ENCODE measurements at places on chromosomes 5 and 9. TPM values are rescaled to one million over a fixed set of nuclear protein-coding genes. Genes with fewer than 3 reads are reported as not detected.

INSL6 gene
- total RNA-seq = not detected

SEMA6A gene
- total RNA-seq = 325 TPM

ZNF300 gene
- 12.1 TPM for total RNA-seq

SPATA31D4 gene
- not detected for total RNA-seq

ALDH1A1 gene
- total RNA-seq = 4.6 TPM

SELENOP gene
- 121 TPM for total RNA-seq

CYLC2 gene
- not detected for total RNA-seq

DNA sequence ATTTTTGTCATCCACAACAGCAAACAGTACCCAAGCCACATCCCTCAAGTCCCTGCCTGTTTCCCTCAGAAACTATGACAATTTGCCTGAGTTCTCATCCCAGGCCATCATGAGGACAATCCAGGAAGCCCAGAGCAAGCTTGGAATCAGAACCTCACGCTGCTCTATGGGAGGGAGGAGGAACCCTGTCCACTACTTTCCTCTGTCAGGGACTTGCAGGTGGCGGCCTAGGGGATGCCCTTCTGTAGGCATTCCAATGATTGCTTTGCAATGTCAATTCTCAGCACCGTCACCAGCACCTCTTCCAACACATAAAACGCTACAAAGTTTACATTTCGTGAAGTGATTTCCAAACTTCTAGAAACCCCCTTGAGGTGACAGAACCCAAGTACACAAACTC lies 170.4 kb upstream of the FSTL4 start:
- peak; percentile 20 for DNase-seq

DNA sequence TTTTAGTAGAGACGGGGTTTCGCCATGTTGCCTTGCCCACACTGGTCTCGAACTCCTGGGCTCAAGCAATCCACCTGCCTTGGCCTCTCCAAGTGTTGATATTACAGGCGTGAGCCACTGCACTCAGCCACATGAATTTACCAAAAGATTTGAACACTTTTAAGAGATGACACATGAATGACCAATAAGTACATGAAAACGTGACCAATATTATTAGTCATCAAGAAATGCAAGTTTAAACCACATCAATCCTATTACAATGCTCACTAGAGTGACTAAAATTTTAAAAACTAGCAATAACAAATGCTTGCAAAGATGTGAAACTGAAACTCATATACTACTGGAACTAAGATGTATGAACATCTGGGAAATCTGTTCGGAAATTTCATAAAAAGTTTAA lies 54.3 kb downstream of the NR6A1 start:
- no peak for DNase-seq

- DNase-seq = no peak
Measured at GRCh38 chr5:36723912-36724311, 117.5 kb downstream of the SLC1A3 start.

DNA sequence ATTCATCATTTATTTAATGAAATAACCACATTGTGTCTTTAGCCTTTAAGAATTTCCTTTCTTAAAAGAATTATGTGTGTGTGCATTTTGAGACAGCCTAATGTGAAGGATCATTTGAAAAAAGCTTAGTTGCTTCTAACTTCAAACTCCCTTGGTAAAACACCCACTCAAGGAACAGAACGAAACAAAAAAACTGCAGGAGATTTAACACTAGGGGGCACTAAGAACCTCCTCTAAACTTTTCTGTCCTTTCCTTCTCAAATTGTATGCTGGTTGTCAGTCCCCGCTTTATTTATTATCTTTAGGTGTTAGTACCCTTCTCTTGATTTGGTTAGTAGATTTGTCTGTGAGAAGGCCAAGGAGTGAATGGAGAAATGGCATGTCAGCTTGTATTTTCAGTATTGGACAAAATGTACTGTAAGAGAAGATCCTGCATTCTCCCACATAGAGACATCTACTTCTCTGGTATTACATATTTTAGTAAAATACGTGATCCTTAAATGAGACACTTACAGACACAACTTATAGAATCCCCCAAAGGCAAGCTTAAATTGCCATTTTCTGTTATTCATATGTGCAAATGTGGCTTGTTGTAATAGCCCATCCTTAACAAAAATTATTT lies 229.7 kb downstream of the MRPS30 start:
- DNase-seq = no peak

DNA sequence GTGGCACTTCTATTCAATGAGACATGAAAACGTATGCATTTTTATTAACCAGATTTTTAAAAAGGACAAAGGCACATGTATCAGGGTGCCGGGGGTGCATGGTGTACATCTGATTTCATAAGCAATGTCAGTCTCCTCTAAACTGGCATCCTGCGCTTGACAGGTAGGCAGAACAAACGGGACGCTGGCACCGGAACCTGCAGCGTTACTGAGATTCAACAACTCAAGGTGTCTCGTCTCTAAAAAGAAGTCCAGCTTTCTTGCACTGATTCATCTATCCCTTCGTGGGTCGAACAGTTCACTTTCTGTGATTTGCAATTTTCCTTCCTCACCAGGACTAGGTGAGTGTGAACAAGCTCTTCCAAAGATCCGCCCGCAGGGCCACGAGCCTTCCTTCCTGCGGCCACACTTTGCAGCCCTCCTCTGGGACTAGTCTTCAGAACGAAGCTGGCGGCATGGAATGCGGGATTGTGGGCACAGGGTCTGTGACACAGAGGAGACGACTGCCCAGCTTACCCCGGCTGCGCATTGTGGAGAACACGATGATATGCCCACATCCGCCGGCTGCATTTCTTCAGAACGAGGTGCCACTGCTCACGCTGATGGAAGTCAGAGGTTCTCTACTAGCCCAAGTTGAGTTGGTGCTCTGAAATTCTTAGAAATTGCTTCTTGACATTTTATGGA lies 7.2 kb downstream of the SLC6A3 start:
- DNase-seq = peak; percentile 27

DNA sequence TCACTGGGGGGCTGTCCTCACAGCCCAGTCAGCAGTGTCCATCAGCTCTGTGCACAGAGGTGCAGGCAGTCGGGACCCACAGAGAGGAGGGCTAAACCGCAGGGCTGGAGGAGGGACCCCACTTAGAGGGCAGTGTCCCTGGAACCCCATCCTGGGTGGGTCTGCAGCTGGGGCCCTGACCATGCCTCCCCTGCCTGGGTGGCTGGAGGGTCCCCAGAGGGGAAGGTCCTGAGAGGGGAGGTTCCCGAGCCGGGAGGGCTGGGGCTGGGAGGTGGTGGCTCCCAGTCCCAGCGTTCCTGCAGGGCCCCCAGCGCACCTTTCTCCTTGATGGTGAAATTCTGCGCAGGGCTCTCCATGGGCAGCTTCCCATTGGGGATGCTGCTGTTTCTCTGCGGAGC lies 32.7 kb downstream of the EXOC3 start:
- no peak for DNase-seq

DNA sequence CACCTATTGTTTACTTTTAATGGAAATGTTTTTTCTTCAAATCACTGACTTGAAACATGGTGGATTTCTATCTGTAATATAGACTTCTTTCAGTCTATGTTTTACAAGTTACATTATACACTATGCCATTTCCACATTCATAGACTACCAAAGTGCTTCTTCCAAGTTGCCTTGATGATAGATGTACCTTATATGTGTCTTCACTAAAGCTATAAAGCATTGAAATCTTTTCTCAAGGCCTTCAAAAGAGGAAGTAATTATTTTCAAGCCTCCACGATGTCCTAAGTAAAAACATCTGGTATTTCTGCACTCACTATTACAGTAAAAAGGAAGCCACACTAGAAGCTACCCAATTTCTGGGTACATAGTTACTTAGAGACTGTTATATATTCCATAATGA lies 113.3 kb downstream of the FGF10 start:
- no peak for DNase-seq

DNA sequence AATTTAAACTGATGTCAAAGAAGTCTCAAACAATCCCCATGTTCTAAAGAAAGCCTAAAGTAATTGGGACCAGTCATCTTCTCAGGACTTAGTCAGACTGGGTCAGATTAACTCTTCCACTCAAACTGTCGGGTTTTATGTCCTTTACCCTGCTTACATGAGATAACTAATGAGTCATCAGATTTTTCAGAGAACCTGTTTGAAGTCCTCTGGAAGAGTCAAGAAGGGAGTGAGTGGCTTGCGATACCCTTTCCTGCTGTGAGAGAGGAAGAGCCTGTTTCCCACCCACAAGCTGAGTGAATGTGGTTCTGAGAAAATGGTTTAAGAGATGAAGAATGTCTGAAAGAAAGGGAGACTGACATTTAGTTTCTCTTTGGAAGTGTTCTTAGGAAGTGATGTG lies 1866.7 kb upstream of the C9orf72 start:
- no peak for DNase-seq

DNA sequence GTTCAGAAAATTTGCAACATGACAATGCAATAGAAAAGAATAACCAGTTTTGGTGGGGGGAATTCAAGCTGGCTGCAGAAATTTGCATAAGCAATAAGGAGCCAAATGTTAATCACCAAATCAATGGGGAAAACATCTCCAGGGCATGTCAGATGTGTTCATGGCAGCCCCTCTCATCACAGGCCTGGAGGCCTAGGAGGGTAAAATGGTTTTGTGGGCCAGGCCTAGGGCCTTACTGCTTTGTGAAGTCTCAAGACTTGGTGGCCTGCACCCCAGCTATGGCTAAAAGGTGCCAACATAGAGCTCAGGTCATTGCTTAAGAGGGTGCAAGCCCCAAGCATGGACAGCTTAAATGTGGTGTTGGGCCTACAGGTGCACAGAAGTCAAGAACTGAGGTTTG lies 29.7 kb upstream of the SLC36A1 start:
- peak; percentile 47 for DNase-seq

GRCh38 chr5:146041180-146041789 lies 64.1 kb downstream of the PLAC8L1 start:
- no peak for DNase-seq

- no peak for DNase-seq
Measured at GRCh38 chr5:61919920-61920319, 386.1 kb upstream of the KIF2A start.

- no peak for DNase-seq
Measured at GRCh38 chr9:123832176-123832575, 97.8 kb downstream of the DENND1A start.

GRCh38 chr5:66814146-66814991 lies 218.2 kb downstream of the MAST4 start:
- DNase-seq = peak; percentile 76

GRCh38 chr9:35905051-35905781 lies 786 bp upstream of the HRCT1 start:
- peak; percentile 59 for DNase-seq

DNA sequence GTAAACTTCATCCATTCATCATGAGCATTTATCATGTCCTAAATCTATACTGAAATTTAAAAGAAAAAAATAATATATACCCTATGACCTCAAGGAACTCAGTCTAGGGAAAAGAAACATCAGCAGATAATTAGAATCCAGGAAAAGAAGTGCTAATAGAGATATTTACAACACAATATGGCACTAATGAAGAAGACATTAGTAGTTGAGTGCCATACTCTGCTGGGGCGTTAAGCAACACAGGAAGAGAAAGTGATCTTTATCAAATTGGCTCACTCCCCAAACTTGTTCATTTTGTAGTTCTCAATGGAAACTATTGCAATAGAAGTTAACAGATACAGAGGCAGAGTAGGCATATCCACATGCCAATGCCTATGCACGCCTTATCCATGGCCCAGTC lies 27.5 kb downstream of the GABRA6 start:
- DNase-seq = no peak

GRCh38 chr5:149638546-149639241 lies 57.4 kb downstream of the ARHGEF37 start:
- peak; percentile 30 for DNase-seq

GRCh38 chr5:155091063-155091648 lies 77.6 kb downstream of the KIF4B start:
- no peak for DNase-seq

DNA sequence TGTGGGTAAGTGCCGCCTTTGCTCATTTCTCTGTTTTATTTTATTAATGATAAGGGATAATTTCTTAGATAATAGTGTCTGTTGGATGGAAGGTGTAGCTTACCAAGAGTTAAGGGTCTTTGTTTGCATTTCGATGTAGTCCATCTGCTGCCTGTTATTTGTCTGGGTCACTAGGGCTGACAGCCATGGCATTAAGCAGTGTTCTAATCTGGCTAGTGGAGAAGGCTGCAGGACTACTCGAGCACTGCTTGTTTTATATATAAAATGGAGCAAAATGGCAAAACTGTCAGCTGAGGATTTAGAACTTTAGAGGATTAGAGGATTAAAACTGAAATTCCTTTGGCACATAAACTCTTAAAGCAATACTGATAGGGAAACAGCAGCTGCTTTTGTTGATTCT lies 67.5 kb downstream of the C7 start:
- DNase-seq = no peak

- no peak for DNase-seq
Measured at GRCh38 chr5:76169146-76169905, 86.1 kb downstream of the SV2C start.

DNA sequence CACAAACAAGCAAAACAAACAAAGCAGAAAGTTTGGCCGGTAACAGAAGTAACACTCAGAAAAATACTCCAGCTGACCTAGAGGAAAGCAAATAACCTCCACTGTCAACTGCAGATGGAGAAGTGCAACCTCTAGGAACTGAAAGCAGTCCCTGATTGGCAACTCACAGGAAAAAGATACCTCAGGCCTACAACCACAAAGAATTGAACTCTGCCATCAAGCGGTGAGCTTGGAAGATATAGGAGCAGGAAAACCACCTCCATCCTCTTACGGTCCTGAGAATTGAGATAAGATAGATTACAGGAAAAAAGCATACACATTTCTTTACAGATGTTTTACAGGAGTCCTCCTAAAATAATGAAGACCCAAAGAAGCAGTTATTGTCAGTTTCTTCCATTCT lies 184.5 kb downstream of the PDZD2 start:
- no peak for DNase-seq

DNA sequence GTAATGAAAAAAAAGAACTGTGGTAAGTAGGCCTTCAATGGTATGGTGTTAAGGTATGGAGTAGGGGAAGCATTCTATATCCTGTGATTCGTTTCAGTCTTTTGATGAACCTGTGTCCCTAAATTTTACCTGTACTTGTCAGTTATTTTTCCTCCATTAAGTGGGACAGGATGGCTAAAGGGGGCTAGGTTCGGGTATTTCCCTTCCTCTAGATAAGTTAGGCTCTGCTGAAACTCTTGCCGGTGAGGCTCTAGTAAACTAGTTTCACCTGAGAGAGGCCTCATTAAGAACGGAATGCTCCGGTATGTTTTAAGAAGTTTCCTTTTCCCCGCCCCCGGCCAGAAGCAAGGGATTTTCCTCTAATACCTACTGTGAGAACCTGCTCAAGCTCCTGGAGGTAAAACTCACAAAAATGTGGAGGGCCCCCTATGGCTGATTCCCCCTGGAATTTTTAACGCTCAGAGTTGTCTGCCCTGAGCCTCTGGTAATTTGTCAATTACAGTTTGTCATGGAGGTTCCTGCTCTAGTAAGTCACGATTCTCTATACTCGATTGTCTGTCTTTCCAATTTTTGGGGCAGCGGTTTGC lies 87.7 kb downstream of the MACIR start:
- peak; percentile 91 for DNase-seq

DNA sequence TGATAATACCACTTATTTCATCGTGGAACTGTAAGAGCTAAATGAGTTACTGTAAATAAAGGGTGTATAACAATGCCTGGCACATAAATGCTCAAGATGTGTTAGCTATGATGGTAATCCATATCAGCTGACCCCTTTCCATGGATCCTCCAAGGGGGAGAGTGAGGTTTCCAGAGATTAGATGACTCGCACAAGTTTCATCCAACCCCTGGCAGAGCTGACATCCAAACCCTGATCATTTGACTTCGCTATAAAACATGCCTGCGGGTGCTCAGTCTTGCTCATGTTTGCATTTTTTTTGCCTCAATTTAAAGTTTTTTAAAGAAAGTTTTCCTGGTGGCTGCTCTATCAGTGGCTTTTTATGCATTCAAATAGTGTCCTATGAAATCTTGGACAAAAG lies 145.7 kb upstream of the SMIM23 start:
- DNase-seq = no peak

- no peak for DNase-seq
Measured at GRCh38 chr5:119166026-119166425, 95.1 kb downstream of the DMXL1 start.
